ENCODE measurements at places on chromosomes 13 and 19.

DNA sequence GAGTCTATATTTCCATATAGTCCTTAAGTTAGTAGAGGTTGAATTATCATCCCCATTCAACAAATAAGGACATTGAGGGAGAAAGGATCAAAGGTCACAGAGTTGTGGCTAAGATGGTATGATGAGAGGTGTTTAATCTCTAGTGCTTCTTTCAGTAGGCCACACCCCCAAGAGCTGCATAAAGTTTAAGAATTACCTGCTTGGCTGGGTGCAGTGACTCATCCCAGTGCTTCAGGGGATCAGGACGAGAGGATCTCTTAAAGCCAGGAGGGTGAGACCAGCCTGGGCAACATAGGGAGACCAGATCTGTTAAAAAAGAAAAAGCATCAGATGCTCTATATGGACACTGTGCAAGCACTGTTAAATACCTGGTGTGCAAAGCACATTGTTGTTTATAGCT, 560.0 kb upstream of the KLHL1 start:
- DNase-seq: no peak

DNA sequence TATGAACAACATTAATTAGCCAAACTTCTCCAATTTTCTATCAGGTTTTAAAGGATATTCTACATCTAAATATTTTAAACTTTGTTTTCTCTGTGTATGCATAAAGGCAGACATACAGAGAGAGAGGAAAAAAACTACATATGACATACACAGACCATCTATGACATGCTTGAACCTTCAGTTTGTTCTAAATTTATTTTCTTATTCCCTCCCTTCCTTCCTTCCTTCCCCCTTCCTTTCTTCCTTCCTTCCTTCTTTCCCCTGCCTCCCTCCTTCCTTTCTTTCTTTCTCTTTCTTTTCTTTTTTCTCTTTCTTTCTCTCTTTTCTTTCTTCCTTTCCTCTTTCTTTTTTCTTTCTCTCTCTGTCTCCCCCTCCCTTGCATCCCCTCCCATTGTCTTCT, 35.8 kb upstream of the CD70 start:
- no peak for DNase-seq

- no peak for DNase-seq
These were observed 38.7 kb upstream of the SACS start for GRCh38 chr13:23472189-23472588.

- no peak for DNase-seq
These were observed 14.1 kb upstream of the PRKD2 start for GRCh38 chr19:46731007-46731501.

- peak; percentile 68 for DNase-seq
These were observed 82.8 kb upstream of the MTIF3 start for GRCh38 chr13:27533155-27533643.

DNA sequence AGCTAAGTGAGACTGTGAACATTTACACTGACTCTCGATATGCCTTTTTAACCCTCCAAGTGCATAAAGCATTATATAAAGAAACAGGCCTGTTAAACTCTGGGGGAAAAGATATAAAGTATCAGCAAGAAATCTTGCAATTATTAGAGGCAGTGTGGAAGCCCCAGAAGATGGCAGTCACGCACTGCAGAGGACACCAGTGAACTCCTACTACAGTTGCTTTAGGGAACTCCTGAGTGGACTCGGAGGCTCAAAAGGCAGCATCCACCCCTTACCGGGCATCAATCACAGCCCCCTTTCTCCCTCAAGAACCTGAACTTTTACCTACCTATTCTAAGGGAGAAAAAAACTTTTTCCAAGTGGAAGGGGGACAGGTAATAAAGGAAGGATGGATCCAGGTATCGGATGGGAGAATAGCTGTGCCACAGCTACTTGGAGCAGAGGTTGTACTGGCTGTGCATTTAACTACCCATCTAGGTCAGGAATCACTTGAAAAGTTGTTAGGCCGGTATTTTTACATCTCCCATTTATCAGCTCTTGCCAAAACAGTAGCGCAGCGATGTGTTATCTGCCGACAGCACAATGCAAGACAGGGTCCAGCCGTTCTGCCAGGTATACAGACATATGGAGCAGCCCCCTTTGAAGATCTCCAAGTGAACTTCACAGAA, 80.1 kb downstream of the ZNF486 start:
- DNase-seq: peak; percentile 24

DNA sequence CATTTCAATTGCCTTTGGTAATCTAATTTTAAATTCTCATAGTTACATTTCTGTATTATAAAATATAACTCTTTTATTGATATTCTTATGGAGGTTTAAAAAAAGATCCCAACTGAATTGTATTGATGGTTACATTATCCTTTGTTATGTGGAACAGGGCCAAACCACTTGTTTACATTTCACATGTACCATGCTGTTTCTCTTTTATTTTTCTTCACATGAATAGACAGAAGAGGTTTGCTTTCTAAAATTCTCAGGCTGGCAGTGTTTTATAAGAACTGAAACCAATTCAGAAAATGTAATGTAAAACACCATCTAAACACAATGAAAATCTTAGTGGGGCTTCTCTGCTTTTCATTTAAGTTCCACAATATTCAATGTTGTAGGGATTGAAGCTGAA, 122.5 kb downstream of the GPC5 start:
- DNase-seq: no peak
